Sigmoid colon (tissue), 7 donors: ENCODE measurements at places on chromosomes 11 and 22. TPM values are rescaled to one million over a fixed set of nuclear protein-coding genes. Genes with fewer than 3 reads are reported as not detected.

Gene MPST
- total RNA-seq: 94.2 TPM

Gene CCDC15
- total RNA-seq: 0.99 TPM

DNA sequence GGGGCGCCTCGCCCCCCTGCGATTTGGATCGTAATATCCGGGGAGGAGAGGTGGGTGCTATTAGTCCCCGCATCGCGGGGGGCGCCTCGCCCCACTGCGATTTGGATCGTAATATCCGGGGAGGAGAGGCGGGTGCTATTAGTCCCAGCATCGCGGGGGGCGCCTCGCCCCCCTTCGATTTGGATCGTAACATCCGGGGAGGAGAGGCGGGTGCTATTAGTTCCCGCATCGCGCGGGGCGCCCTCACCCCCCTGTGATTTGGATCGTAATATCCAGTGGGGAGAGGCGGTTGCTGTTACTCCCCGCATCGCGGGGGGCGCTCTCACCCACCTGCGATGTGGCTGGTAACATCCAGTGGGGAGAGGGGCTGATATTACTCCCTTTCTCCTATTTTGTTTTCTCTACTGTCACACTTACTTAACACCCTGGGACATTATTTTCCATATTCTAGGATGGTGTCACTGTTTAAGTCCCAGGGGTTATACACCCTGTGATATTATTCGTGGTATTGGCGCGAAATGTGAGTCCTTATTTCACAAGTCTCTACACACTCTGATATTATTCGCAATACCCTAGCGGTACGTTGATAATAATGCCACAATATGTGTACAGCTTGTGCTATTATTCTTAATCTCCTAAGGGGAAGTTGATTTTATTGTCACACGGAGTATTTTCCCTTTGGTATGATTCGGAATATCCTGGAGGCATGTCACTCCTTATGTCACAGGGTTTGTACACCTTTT, 57.8 kb upstream of the ALDH3B2 start:
- no peak for DNase-seq
- peaks cover 5% of the 10 kb centered on the region for H3K4me1 ChIP-seq
- peaks cover 8% of the 10 kb centered on the region for H3K27me3 ChIP-seq
- peak overlapping the region; percentile 26 for H3K4me3 ChIP-seq

DNA sequence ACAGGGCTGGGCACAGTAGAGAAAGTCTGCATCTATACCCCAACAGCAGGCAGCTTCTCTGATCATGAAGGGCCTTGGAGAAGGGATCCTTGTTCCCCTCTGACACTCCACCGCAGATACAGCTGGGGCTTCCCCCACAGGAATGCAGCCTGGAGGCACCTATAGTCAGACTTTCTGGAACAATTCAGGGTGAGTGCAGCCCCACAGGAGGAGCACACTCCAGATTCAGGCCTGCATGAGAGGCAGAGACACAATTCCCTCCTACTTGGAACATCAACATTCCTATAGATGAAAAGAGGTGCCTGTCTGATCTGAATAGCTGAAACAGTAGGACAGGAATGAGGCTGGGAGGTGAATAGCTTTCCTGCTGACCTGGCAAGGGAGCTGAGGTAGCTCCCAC, 1298.0 kb upstream of the CNTN5 start:
- H3K27me3 ChIP-seq: no peaks in the 10 kb centered on the region
- H3K4me1 ChIP-seq: no peaks in the 10 kb centered on the region
- H3K4me3 ChIP-seq: no peak overlapping the region
- no peaks in the 10 kb centered on the region for H3K36me3 ChIP-seq
- no peak overlapping the region for H3K27ac ChIP-seq
- no peak for DNase-seq

DNA sequence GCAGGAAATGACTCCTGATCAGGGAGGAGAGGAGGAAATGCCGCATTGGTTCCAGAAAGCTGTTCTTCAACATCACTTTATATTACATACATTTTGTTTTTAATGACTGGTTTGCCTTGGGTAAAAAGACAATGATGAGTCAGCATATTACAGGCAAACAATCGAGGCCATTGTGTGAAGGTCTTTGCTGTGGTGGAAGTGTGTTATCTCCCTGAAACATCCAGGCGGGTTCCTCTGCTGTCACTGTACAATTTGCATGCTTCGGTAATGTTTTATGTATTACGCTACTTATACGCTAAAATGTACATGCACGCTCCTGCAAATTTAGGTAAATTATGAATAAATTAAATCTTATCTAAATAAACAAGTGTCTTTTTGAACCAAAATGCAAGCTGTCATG, 161.1 kb downstream of the KIRREL3 start:
- no peak for DNase-seq
- H3K36me3 ChIP-seq: no peaks in the 10 kb centered on the region
- H3K27ac ChIP-seq: no peak overlapping the region
- no peaks in the 10 kb centered on the region for H3K4me1 ChIP-seq
- no peaks in the 10 kb centered on the region for H3K27me3 ChIP-seq

DNA sequence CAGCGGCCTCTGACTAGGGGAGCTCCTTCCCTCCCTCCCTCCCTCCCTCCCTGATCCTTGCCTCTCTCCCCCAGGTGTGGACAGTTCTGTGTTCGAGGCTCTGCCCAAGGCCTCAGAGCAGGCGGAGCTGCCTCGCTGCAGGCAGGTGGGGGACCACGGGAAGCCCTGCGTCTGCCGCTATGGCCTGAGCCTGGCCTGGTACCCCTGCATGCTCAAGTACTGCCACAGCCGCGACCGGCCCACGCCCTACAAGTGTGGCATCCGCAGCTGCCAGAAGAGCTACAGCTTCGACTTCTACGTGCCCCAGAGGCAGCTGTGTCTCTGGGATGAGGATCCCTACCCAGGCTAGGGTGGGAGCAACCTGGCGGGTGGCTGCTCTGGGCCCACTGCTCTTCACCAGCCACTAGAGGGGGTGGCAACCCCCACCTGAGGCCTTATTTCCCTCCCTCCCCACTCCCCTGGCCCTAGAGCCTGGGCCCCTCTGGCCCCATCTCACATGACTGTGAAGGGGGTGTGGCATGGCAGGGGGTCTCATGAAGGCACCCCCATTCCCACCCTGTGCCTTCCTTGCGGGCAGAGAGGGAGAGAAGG, 11.1 kb upstream of the POU2F3 start:
- no peaks in the 10 kb centered on the region for H3K4me1 ChIP-seq
- no peak overlapping the region for H3K27ac ChIP-seq
- H3K4me3 ChIP-seq: no peak overlapping the region
- H3K27me3 ChIP-seq: no peaks in the 10 kb centered on the region
- DNase-seq: no peak

GRCh38 chr22:44199164-44199563, 18.4 kb downstream of the PARVG start:
- no peak overlapping the region for H3K27ac ChIP-seq
- no peaks in the 10 kb centered on the region for H3K36me3 ChIP-seq
- no peak overlapping the region for H3K4me3 ChIP-seq
- H3K4me1 ChIP-seq: peaks cover 14% of the 10 kb centered on the region

DNA sequence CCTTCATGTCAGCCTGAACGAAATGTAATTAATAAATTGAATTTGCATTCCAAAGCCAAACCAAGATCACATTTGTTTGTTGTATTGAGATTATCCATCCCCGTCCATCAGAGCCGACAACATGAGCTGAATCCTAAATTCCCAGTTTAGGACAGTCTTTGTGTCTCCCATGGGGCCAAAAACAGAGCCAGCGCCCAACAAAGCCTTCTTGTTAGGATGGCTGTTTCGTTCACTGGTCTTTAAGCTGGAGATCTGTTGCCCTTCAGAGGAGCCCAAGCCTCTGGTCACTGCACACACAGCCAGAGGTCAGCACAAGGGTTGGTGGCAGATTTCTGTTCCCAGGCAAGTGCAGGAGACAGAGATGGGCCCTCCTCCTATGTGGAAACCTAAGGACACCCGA, 25.8 kb downstream of the DSCAML1 start:
- no peaks in the 10 kb centered on the region for H3K4me1 ChIP-seq
- DNase-seq: no peak
- no peak overlapping the region for H3K4me3 ChIP-seq
- H3K27ac ChIP-seq: no peak overlapping the region
- H3K36me3 ChIP-seq: no peaks in the 10 kb centered on the region
- H3K27me3 ChIP-seq: no peaks in the 10 kb centered on the region

DNA sequence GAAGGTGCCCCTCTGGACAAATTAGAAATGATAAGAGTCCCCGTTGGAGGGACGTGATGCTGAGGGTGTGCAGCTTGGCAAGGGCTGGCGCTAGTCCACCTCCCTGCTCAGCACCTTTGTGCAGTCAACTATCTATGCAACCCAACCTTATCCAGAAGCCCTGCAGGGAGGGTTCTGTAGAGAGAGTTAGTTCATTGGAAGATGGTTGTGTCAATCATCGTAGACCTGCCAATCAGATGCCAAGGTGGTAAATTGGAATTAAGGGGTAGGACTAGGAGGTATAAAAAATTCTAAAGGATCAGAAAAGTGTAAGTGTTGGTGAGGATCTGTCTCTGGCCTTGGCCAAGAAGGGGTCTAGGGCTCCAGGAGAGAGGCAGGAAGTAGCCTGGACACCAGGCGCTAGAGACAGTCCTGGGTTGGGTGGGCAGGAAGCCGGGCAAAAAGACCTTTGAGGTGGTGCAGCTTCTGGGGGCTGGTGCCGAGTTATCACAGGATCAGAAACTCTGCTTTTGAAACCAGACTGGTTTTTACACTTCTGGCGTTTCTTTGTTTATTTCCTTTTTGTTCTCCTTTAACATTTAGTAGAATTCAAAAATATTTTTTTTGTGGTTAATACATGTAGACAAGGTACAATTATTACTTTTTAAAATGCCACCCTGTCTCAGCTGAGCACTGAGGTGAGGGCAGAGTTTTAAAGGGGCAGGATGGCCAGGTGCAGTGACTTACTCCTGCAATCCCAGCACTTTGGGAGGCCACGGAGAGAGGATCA, 1.6 kb downstream of the C1QTNF6 start:
- H3K4me3 ChIP-seq: no peak overlapping the region
- peak overlapping the region; percentile 85 for H3K27ac ChIP-seq

- H3K27me3 ChIP-seq: no peaks in the 10 kb centered on the region
- peak overlapping the region; percentile 98 for H3K4me3 ChIP-seq
- peak; percentile 78 for DNase-seq
- peak overlapping the region; percentile 86 for H3K27ac ChIP-seq
- H3K36me3 ChIP-seq: no peaks in the 10 kb centered on the region
- peaks cover 17% of the 10 kb centered on the region for H3K4me1 ChIP-seq
Measured at GRCh38 chr22:36775586-36775963, 344 bp downstream of the IFT27 start.
